AML-193 (cell line): ENCODE measurements at places on chromosomes 2 and 18.

DNA sequence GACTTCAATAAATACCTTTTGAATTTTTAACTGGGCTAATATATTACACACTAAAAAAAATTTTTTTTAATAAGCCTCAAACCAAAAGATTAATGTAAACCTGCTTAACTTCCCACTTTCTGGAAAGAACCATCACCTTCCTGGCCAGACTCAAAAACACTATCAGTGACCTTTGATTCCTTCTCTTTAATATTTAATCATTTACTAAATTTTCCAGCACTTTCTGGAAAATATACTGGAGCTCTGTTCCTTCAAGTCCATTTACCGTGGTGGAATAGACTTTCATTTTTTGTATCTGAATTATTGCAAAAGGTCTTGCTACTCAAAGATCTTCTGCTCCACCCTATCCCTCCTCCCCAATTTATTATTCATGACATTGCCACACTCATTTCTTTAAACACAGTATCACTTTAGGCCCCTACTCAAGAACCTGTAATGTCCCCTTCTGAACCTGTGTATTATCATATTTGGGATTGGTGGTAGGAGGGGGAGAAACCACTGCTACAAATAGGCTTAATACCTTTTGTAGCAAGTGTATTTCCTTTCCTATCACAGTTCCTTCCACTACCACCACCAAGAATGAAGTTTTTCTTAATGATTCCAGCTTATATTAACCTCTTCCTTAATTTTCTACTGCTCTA lies 7.4 kb downstream of the PPP4R3B start:
- no peak for DNase-seq

DNA sequence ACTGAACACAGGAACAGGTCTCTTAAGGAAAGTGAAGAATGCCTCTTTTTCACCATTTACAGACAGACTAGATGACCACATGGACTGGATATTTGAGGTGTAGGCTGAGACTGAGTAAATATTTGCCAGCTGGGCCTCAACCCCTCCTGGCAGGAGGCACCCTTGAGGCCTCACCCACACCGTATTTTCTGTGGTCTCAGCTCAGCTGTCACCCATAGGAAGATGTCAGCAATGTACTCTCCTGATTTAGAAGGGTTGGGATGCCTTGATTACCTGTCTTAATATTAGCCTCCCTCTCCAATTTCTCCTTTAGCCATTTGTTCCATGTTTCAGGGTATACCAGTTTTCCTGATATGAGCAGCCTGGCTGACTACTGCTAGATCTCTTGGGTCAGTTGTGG lies 20.3 kb downstream of the ADCYAP1 start:
- no peak for DNase-seq

- no peak for DNase-seq
These were observed 3.2 kb downstream of the NPPC start for GRCh38 chr2:231923010-231923344.

DNA sequence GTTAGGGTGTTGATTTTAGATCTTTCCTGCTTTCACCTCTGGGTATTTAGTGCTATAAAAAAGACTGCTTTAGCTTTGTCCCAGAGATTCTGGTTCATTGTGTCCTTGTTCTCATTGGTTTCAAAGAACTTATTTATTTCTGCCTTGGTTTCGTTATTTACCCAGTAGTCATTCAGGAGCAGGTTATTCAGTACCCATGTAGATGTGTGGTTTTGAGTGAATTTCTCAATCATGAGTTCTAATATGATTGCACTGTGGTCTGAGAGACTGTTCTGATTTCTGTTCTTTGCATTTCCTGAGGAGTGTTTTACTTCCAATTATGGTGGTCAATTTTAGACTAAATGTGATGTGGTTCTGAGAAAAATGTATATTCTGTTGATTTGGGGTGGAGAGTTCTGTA lies 167.1 kb upstream of the KYNU start:
- DNase-seq, result no peak

DNA sequence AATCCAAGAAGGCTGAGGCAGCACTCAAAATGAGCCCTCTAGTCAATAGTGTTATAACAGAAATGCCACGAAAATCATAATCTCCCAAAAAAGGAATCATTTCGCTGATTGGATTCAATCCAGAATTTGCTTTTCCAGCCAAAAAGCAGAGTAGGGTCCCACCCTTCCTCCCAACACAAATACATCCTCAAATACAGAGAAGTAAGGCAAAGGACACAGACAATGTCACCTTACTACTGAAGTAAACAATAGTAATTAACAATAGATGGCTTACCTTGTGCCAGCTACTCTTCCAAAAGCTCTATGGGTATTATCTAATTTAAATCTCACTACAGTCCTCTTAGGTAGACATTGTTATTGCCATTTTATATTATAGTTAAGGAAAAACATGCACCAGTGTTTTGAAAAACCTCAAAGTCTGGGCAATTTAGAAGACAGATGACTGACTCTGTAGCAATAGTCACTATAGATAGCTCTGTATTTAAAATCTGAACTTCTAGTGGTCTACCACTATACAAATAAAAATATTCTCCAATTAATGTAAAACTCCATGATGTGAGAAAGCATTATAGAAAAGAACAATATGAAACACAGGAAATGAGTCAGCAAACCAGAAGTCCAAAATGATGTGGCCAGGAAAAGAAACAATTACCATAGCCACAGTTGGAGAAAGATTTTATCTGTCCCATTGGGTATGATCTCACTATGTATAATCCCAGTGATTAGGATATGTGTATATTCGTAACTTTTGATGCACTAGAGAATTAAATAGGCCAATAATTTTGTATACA lies 305.0 kb upstream of the ERBB4 start:
- no peak for DNase-seq

DNA sequence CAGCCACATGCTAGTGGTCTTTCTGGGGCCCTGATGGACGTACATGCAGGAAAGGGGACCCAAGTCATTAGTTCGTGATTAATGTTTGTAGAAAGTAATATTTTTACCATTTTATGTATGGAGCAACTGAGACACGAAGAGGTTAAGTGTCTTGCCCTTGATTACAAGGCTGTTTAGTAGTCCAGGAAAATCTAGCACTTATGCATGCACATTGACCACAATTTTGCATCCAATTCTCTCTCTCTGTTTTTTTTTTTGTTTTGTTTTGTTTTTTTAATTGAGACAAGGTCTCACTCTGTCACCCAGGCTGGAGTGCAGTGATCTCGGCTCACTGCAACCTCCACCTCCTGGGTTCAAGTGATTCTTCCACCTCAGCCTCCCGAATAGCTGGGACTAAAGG lies 8.3 kb upstream of the GATA6 start:
- no peak for DNase-seq

DNA sequence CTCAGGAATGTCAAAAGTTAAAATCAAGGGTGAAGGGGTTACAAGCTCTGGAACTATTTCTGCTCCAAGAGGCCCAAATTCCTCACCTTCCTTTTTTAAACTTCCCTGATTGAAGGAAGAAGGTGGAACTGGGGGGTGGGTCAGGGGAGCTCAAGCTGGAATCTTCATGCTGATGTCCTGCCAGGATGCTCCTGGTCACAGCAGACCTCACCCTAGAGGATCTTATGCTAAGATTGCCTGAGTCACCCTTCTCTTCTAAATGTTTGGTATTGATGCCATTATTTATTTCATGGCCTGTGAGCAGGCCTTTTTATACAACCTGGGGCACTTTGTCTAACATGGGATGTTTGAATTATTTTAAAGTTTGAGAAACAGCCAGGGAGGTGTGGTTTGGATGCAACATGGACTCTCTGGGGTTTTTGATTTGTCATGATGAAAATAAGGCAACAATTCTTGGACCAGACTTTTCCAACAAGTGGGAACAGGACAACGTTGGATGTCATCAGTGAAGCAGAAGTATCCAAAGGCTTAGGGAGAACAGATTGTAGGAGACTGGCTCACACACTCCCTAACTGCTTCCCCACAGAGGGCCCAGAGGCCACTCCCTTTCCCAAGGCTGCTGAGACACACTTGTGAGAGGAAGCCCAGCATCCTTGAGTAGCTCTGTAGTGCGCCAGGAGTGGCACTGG lies 420.2 kb upstream of the MEX3C start:
- no peak for DNase-seq

DNA sequence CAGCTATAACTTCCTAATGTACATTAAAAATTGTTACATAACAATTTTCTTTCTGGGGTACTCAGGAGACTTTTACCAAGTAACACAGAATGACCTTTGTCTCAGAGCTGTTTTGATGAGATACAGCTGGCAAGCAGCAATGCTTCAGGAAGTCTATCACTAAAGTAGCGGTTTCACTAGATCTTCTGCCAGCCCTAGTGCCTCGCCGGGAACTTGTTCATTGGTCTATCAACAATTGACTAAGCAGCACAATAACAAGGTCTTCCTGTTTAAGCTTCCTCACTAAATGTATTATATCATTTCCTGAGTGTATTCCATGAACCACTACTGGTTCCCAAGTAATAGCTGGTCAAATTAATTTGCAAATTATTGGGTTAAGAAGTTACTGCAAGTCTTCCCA lies 69.2 kb downstream of the TRIP12 start:
- no peak for DNase-seq

DNA sequence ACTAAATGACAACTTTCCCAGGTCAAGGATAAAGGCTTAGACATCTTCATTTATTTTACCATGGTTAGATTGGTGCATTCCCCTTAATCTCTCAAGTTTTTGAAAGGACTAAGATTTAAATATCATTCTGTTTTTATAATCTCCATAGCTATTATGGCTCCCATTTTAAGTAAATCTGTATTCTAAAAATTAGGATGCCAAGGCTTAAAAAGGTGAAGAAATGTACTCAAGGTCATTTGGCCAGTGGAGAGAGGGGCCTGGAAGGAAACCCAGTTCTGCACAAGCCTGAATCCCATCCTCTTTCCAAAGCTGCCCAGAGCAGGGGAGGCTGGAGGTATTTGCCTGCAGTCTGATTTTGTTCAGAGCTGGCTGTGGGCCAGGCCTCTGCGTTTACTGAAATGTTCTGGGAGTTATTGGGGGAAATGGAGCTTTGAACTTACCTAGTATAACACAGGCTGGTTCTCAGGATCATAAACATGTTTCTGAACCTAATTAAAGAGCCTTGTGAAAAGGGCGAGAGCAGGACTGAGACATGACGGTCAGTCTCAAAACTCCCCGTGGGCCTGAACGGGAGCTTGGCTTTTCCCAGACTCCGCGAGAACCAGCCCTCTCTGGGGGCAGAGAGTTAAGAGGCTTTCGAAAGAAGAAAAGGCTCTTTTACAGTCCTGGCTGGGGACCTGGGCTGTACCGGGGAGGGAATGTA lies 85.6 kb downstream of the DDX1 start:
- DNase-seq, result no peak

DNA sequence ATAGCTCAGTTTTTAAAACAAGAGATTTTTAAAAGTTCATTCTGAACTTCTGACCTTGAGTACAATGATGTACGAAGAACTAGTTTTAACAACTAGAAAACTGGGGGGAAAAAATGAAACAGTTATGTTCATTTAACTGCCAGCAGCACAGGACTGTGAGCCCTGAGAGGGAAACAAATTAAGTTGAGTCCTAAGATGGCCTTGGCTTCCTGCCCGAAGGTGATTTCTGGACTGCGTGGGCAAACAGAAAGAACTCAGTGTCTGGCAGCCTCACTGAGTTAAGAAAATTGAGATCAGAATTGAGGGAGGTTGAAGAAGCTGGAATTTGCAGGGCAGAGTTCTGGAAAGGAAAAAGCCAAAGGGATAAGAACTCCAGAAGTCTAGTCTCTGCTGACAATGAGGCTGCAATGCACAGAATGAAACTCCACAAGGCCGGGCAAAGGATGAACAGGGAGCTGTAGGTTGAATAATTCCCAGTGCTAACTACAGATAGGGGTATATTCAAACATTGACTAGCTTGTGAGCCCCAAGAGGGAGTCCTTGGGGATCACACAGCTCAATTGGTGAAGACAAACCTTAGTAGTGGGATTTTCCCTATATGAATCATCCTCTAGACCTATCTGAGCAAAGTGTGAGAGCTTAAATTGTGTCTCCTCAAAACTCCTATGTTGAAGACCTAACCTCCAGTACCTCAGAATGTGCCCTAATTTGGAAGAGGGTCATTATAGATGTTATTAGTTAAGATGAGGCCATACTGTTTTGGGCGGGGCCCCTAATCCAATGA lies 13.1 kb upstream of the CRACDL start:
- no peak for DNase-seq

DNA sequence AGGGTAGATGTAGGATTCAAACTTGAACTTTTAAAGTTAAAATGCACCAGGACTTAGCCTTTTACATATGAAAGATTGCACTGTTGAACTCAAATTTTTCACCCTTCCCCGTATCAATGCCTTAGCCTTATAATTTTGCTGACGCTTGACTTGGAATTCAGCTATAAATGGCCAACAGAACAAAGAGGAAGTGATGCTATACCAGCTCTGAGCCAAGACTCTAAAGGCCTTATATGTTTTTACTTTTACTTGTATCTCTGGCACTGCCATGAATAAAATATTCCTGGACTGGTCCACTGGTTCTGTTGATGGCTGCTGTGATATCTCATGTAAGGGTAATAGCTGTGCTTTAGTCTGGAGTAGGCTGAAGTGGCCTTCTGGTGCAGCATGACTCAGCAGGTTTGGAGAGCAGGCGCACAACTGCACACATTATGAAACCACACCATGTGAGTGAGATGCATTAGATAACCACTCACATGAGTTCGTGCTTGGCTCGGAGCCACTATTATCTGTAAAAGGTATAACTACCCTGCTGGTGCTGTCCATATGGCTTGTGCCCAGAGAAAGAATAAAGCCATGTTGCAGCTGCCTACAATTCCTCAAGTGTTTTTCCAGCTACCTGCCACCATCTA lies 8.4 kb upstream of the IER3IP1 start:
- DNase-seq, result no peak

DNA sequence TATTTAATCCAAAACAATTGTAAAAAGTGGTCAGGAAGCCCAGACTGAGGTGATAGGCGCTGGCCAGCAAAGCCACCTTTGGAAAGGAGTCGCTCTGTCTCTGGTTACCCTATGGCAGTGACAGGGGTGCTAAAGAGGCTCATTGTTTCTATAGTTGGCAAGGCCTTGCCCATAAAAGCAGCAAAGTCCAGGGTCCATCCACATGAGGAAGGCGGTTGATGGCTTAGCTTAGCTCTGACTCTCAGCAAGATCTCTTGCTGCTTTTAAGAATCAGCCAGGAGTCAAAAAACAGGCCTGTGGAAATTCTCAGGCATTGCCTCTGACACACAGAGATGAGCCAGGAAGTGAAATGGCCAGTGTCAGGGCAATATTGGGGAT lies 57.8 kb upstream of the CYP26B1 start:
- DNase-seq, result no peak

GRCh38 chr2:168119515-168120141 lies 127.8 kb downstream of the STK39 start:
- DNase-seq, result peak; percentile 27

- DNase-seq, result no peak
These were observed 839.4 kb upstream of the VRK2 start for GRCh38 chr2:57207191-57207590.

GRCh38 chr2:28281739-28282138 lies 110.9 kb upstream of the FOSL2 start:
- DNase-seq, result no peak

DNA sequence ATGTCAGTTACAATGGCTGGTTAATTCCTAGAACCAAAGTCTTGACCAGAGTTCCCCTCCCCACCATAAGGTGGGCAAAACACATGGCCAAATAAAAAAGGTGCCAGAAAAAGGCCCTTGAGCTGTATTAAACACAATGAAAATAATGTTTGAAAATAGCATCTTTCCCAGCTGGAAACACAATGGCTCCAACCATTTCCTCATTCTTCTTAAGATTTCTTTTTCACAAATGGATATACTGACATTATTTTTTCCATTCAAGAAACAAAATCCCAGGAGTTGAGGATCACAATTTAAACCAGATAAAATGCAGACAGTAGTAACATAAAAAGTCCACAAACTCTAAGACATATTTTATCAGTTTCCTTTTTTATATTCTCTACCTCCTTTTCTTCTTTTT lies 143.8 kb downstream of the EXOC6B start:
- no peak for DNase-seq
